CD4-positive, alpha-beta T cell treated with Interleukin-6 at 100 ng/mL for 8 hours (primary cell): ENCODE measurements at places on chromosomes 5 and 9.

GRCh38 chr5:151097820-151098767, 17.3 kb upstream of the TNIP1 start:
- no peak for DNase-seq

GRCh38 chr9:115837618-115838017, 316.0 kb upstream of the PAPPA start:
- no peak for DNase-seq

DNA sequence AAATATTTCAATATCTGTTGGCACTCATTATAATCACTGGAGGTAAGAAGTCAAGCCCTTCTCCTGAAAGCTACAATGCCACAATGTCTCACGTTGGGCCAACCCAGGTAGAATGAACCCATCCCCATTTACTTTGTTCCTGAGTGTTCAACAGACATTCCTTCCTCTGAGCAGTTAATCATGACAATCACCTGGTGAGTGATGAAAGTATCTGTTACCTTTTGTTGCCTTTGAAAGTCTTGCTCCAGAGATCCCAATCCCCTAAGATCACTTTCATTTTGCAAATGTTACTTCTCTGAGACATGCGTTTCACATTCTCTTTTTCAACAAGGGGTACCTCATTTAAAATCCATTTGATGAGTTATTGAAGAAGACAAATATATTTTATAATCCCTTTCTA, 49.3 kb upstream of the MSX2 start:
- DNase-seq: no peak

DNA sequence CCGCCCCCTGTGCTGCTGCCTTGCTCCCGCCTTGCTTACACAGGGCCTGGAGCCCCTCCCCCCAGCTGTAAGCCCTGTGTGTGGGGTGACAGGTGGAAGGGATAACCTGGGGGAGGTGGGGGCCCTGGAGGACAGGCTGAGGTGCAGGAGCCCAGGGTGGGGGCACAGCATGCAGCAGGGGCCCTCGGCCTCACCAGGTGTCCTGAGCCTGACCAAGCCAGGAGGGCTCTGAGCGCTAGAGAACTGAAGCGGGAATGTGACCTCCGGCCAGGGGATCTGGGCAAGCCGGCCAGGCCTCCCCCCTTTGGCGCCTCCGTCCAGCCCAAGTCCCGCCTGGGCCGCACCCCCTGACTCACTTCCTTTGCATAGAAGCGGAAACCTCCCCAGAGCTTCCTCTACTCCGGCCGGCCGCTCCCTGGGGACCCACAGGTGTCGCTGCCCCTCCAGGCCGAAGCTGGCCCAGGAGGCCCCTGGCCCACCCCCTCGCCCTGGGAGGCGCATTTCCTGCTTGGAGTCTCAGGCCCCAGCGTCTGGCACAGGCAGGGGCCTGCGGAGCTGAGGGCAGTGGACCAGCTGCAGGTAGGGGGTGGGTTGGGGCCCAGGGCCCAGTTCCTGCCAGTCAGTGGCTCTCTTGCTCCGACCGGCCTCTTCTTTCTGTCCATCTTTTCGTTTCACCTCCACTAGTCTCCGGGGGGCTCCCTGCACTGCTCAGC, at the start of gene TOR4A:
Gene TOR4A, plus strand, starts transcription at position 398 of the 713 bp plus-strand sequence. CDS start 964 bp downstream, outside the sequence.
- DNase-seq: peak; percentile 33

DNA sequence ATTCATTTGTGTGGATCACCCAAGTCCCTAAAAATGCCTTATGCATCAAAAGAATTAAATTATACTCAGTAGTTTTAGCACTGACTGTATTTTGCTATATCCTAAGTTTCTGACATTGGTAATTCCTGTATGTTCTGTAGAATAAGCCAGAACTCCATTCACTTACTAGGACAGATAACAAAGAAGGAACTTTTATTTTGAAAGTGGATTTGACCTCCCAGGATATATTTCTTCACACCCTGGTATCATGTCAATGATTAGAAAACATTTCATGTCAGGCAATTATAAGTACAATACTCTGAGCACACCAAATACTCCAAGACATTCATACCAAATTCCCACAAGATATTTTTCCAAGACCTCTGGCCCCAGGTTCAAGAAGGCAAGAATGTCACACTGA, 28.7 kb upstream of the MYOT start:
- no peak for DNase-seq

DNA sequence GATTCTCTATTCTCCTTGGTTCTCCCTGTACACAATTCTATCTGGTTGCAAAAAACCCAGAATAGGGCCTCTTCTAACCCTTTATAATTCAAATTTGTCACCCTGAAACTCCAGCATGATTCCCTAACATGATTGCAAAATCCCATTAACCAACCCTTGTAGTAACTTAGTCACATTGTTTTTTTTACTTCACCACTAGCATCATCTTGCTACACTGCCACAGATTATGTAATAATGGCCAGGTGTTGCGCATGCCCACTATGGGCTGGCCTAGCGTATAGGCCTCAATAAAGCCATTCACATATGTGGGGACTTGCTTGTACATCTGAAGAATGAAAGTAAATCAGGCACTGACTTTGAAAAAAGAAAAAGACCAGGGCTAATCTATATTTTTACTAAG, 25.7 kb downstream of the FAM170A start:
- DNase-seq: no peak

GRCh38 chr5:15013654-15014463, 142.3 kb upstream of the ANKH start:
- DNase-seq: peak; percentile 25

DNA sequence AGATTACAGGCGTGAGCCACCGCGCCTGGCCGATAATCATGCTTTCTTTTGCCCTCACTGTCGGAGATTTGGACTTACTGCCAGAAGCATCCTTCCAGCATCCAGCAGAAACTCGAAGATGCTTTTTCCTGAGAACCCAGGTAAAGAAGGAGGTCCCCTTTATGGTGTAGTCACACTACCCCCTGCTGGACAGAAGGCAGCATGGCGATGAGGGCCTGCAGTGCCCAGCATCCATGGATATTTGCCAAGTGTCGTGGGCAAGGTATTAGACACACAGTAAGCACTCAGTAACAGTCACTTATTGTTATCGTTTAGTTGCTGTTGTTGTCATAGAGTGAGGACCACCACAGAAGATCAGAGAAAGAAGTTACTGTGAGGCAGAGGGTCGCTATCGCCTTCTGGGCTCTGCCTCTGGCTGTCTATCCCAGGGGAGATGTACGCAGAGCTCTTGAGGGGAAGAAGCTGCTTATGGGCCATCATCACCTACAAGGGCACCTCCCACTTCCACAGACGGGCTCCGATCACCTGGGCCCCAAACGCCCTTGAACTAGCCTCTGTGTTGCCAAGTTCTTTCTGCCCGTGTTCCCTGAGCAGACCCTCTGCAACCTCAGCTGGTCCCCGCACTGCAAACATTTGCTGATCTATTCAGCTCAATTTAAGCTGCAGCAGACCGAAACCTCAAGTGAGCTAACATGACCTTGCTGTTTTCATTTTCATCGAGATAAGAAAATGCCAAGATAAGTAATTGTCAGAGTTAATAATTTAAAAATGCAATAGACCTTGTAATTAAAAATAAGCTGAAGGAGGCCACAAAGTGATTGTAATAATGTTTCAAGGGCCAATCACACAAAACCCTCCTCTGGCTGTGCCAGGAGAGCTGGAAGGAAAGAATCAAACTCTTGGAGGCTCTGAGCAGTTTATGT, 23.9 kb downstream of the C5orf15 start:
- no peak for DNase-seq

GRCh38 chr9:27586304-27586703, 13.0 kb upstream of the C9orf72 start:
- DNase-seq: no peak
